ENCODE measurements at places on chromosomes 2 and 18. TPM values are rescaled to one million over a fixed set of nuclear protein-coding genes. Genes with fewer than 3 reads are reported as not detected.

The IL37 gene
- not detected for total RNA-seq

GRCh38 chr2:171524018-171524401 is 1.7 kb downstream of the CYBRD1 start:
- peak; percentile 20 for DNase-seq
- H3K4me3 ChIP-seq = peak overlapping the region; percentile 98
- H3K27me3 ChIP-seq = no peaks in the 10 kb centered on the region
- peaks cover 9% of the 10 kb centered on the region for H3K4me1 ChIP-seq
- peak overlapping the region; percentile 94 for H3K27ac ChIP-seq

- H3K27ac ChIP-seq = peak overlapping the region; percentile 78
- no peaks in the 10 kb centered on the region for H3K27me3 ChIP-seq
- no peaks in the 10 kb centered on the region for H3K36me3 ChIP-seq
- peaks cover 11% of the 10 kb centered on the region for H3K4me1 ChIP-seq
- no peak overlapping the region for H3K4me3 ChIP-seq
Measured at GRCh38 chr2:239199041-239199768, 201.6 kb downstream of the HDAC4 start.

DNA sequence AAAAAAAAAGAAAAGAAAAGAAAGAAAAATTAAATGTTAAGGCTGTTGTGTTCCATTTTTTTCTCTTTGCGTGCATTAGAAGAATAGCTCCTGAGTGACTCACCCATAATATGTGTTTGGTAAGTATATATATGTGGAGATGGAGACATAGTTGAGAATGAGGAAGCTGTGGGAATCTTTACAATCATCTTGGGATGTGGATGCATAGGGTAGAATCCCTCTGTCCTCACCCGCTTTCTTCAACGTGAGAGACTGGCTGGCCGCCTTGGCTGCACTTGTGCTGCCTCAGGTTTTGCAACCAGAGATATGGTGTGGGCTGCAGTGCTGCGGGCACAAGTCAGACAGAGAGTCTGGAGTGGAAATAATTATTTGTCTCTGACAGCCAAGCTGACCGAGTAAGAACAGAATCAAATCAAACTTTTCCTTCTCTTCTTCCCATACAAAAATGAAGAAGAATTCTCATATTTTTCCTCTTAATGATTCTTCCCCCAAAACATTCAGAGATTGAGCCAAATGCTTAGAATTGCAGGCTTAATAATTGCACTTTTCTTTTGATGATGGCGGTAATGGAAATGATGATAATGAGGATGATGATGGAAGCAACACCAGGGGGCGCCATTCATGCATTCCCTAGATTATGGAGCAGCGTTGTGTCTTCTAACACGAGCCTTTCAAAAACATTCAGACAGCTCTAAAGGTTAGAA is 48.5 kb downstream of the SERPINB7 start:
- H3K4me3 ChIP-seq = no peak overlapping the region
- DNase-seq = no peak

The TEX44 gene
- not detected for total RNA-seq

The INHBB gene
- 2.9 TPM for total RNA-seq
